Astrocyte of the cerebellum (primary cell): ENCODE measurements at places on chromosomes 1 and 21.

- no peak for DNase-seq
Measured at GRCh38 chr1:13652238-13652637, 47.8 kb upstream of the PRDM2 start.

- no peak for DNase-seq
Measured at GRCh38 chr1:74716822-74717221, 16.0 kb downstream of the CRYZ start.

- no peak for DNase-seq
Measured at GRCh38 chr1:26016258-26016952, 5.2 kb upstream of the EXTL1 start.

DNA sequence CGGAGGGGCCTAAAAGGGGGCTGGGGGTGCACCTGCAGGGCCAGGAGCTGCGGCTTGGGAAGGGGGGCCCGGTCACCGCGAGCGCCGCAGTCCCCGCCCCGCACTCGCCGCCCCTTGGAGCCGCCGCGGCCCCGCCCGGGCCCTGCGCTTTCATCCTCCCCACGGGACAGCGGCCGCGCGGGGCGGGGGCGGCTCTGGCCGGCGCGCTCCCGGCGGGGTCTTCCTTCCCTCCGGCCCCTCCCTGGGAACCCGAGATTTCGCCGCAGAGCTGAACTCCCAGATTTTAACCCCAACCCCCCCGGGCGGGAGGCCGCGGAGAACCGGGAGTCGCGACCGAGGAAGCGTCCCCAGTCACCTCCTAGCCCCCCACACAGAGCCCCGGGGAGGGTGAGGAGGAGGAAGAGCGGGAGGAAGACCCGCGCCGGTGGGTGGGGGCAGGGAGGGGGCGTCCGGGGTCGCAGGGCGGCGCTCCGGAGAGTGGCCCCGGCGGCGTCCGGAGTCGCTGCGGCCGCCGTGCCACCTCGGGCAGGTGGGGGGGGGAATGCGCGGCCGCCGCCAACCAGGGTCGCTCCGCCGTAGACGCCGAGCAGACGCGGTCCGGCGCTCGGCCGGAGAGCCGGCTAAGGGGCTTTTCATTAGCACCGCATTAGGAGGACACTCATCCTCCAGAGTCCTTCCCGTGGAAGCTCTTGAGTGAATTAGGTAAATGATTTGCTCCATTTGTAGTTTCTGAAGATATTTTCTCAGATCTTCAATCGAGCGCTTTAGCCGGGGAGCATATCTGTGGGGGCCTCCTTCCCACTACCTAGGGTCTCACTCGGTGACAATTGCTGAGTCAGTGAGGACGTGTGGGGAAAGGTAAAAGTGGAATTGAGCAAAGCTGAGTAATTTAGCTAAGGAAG lies 31.6 kb upstream of the NFIA start:
- no peak for DNase-seq
